ENCODE measurements at places on chromosomes 12 and 14.

DNA sequence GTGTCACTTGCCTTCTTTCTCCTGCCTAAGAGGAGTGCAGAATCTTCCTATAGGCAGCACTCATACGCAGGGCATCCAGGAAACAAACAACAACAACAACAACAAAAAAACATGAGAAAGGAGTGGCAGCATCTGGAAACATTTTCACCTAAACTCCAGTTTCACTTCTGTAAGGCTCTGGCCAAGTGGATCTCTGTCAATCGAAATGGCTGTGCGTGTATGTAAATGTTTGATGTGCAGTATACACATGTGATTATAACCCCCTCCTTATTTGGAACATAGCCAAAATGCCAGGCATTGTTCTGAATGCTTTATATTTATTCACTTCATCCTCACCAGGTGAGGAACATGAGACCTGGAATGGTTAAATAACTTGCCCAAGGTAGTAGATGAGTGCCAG is 76.8 kb downstream of the COX16 start:
- DNase-seq = no peak

- no peak for DNase-seq
These were observed 1119.2 kb upstream of the TMEM132C start for GRCh38 chr12:127147724-127148123.

DNA sequence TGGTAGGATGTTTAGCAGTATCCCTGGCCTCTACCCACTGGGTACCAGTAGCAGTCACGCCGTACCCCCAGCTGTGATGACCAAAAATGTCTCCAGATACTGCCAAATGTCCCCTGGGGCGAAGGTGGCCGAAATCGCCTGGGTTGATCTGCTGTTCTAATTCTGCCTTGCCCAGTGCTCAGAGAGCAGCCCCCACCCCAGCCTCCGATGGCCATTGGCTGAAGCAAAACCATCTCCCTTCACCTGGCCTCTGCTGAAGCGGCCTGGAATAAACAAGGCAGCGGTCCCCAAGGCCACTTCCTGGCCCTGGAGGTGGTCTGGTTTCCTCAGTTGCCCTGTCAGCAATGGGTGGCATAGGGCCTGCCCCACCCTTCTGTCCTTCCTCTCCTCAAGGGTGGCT is 298.4 kb downstream of the CACNA1C start:
- no peak for DNase-seq

DNA sequence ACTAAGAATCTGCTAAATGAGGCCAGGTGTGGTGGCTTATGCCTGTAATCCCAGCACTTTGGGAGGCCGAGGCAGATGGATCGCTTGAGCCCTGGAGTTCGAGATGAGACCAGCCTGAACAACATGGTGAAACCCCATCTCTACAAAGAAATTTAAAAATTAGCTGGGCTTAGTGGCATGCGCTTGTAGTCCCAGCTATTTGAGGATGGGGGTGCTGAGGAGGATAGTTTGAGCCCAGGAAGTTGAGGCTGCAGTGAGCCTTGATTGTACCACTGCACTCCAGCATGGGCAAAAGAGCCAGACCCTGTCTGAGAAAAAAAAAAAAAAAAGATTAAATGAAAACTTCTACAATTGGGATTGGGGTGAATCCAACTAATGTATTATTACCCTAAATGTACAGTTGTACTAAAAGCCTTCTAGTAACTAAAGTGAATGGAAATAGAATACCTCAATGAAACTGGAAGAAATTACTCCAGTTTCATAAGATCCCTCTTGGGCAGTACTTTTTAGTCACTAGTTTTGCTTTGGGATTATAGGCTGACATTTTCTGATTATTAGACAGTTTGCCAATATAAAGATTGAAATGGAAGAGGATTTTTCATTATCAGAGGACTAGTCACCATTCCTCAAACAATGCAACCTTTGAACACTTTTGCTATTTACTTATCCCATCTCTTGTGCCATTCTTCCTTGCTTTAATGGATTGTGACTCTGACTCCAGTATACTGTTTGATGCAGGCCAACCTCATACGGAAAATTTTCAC is 14.3 kb downstream of the COCH start:
- DNase-seq = no peak

GRCh38 chr12:124392667-124393413 is 97.9 kb downstream of the RFLNA start:
- no peak for DNase-seq

DNA sequence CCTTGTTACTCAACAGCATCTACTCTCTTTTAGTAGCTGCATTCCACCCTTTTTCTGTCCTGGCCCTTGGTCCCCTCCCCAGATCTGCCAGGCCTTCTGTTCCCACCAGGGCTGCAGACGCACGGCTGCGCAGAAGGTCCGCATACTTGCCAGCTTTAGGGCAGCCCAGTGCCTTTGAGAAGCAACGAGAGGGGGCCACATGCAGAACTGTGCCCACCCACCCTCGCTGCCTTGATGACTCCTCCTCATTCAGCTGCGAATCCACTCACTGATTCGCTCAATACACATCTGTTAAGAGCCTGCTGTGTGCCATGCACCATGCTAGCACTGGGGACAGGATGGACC is 39.2 kb downstream of the PRIMA1 start:
- DNase-seq = no peak

- DNase-seq = no peak
These were observed 304.8 kb downstream of the PCNX1 start for GRCh38 chr14:71212093-71212492.

- DNase-seq = no peak
These were observed 4.3 kb downstream of the SEL1L start for GRCh38 chr14:81529391-81529790.

DNA sequence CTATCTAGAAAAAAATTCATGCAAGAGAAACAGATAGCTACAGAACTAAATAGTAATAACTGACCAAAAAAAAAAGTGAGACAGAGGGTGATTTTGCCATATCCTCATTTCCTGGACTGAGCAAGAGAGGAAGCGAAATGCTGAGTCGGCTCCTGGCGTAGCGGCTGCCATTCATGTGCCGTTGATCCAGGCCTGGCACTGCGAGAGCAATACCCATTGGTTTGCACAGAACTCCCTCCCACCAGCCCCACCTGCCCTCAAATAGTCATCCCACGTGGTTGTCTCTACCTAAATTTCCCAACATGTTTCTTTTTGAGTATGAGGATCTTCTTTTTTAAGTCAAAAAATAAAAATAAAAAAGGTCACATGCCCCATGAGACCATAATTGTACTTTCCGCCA is 9.4 kb upstream of the WNT5B start:
- DNase-seq = no peak

DNA sequence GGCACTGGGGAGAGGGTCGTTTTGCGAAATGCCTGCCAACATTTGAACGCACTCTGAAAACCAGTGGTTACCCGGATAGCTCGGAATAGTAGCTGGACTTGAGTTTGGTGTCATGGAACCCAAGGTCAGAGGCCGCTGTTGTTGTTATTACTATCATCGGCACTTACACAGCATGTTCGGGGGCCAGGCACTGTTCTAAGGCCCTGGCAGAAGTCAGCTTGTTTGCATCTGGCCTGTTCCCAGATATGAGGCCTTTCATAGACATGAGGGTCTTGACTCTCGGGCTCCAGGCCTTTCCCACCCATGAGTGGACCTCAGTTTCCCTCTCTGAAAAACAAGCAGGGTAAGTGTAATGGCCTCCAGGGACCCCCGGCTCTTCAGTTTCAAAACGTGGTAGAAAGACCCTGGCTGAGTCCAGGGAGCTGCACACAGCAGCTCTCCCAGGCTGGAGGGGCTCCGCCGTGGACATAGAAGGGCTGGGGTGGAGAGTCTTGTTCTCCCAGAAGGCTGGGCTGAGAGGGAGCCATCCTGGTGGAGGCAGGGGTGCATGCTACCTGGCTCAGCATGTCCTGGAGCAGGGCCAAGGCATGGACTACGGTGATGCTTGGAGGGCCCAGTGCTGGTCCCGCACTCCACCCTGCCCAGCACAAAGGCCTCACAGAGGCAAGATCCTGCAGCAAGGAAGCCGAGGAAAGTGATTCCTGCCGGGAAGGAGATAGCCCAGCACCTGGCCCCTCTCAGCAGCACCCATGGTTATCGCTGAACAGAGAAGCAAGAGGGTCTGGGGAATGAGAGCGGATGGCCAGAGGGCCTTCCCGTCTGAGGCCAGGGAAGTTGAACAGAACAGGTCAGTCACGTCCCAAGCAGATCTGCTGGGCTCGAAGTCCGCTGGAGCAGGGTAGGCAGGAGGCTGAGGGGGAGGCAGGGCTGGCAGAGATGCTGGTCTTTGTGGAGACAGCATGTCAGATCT is 63.5 kb upstream of the C14orf180 start:
- DNase-seq = no peak

- DNase-seq = no peak
These were observed 300.9 kb upstream of the STXBP6 start for GRCh38 chr14:25350802-25351201.

DNA sequence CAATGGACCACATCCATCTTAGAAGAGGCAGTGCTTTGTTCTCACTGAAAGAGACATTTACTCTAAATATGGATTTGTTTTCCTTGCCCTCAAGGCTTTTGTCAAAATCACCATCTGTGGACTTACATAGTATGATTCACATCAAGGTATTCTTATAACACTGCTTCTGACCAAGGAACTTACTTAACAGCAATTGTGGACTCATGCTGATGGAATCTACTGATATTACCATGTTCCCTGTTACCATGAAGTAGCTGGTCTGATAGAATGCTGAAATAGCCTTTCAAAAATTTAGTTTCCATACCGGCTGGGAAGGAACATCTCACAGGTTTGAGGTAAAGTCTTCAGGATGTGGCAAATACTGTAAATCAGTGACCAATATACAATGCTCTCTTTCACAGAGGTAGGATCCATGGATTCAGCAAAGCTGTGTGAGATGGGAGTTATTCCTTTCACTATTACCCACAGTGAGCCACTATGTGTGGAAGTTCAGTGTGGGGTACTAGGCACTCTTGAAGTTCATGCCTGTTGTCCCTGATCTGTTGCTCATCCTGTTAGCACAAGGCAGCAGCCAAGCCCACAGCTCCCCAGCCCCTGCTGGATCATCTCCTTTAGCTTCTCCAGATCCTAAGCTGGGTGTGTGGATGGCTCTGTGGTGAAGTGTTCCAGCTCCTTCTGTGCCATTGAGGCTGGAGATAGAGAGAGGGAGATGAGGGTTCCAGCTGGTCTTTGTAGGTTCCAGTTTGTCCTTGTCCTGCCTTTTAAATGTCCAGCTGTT is 126.4 kb downstream of the ATP23 start:
- no peak for DNase-seq

DNA sequence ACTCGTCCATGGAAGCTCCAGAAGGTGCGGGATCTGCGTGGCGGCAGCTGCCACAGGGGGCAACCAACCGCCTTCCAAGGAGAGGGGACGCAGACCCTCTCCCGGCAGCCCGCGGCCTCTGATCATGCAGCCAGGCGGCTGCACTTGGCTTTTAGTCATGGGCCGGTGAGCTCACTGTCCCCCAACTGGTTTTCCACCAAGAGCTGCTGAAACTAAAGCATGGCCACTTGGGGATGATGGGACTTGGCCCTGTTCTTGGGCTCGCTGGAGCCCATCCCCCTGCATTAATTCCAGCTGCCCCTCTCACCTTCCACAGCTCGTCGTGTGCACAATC is 39.1 kb downstream of the CCDC85C start:
- no peak for DNase-seq

GRCh38 chr14:89294872-89295271 is 122.2 kb downstream of the FOXN3 start:
- DNase-seq = no peak

GRCh38 chr12:236445-236844 is 22.5 kb upstream of the SLC6A12 start:
- DNase-seq = no peak

GRCh38 chr12:25123126-25123525 is 71.8 kb downstream of the DNAI7 start:
- no peak for DNase-seq

DNA sequence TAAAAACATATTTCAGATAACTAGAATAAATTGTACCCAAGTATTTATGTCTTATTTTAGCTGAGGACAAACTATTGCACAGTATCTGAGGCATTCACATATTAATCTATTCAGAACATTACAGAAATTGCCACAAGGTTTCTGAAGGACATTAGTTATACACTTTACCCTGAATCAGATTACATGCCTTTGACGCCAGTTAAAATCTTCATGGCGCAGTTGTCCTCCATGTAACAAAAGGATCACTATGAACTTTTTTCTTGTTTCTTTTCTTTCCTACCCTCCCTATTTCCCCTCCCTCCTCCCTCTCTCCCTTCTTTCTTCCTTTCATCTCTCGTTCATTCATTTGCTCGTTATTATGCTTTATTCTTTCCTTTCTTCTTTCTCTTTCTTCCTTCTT is 176.6 kb upstream of the KITLG start:
- DNase-seq = no peak

GRCh38 chr12:19397534-19397933 is 41.8 kb upstream of the AEBP2 start:
- no peak for DNase-seq

Measured in effector memory CD4-positive, alpha-beta T cell (primary cell).